Spinal cord (tissue), 10 donors: ENCODE measurements at places on chromosomes 6 and 20.

DNA sequence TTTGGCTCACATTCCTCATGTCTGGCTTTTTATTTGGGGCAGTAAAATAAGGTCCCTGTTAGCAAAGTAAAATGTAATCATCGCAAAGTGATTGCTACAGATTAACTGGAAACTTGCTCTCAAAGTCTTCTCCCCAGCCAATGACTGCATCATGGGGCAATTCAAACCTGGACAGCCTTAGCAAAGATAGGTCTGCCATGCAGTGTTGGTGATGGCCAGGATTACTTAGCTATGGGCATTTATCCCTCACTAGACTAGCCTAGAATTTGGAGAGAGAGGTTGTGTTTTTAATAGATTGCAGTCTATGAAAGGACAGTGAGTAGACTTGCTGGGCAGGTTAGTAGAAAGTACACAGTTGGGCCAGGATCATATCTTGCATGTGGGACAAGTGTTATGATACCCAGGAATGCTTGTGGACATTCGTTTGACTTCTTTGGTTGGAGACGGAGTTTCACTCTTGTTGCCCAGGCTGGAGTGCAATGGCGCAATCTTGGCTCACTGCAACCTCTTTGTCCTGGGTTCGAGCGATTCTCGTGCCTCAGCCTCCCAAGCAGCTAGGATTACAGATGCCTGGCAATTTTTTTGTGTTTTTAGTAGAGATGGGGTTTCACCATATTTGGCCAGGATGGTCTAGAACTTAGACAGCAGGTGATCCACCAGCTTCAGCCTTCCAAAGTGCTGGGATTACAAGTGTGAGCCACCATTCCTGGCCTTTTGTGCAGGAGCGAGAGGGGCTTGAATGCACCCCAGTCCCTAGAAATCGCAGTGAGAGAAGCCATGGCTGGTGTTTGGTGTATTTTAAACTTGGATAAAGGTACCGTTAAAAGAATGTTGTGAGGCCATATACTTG is 3.4 kb downstream of the RPS12 start:
- no peak for DNase-seq

DNA sequence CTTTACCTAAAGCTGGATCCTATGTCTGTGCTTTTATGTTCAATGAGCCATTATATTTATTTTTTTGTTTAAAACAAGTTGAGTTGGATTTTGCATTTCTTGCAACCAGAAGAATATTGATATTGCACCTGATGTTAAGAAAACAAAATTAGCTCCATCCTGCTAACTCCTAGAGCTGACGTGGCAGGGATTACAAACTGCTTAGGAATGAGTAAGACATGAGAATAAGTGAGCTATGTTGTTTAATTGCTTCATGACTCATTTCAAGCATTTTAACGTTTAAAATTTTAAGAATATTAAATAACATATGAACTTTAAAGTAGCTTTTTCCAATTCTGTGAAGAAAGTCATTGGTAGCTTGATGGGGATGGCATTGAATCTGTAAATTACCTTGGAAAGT is 663.5 kb downstream of the EPM2A start:
- DNase-seq: no peak

DNA sequence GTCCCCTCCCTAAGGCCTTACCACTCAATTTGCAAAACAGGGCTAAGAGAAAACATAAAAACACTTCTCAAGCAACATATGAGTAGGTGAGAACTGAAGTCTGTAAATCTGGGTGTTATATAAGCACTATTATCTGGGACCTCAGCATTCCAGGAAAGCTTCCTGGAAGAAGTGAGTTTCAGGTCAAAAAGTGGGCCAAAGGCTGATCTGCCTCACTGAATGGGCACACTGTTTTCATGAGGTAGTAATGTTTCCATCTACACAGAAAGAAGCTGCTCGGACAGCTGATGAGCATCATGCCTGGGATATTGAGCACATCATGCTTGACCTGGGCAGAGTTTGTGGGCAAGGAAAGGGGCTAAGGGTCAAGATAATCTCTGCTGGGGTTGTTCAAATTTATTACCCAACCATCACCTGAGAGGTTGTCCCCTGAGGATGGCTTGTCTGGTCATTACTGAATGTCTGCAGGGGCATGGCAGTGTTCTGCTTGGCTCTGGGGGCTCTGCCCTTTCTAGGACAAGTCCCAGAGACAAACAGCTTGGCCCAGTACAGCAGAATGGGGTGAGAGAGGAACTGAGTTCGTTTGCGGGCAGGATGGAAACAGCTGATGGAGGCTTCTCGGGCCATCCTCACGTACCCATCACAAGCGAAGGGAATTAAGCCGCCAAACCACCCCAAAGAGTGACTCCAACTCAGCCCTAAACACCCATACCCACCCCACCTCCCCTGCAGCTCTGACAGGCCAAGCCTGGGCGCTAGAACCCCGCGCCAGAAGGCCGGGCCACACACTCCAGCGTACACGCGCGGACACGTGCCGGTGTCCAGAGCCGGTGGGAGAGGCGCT is 1.2 kb upstream of the SYNJ2 start:
- no peak for DNase-seq

DNA sequence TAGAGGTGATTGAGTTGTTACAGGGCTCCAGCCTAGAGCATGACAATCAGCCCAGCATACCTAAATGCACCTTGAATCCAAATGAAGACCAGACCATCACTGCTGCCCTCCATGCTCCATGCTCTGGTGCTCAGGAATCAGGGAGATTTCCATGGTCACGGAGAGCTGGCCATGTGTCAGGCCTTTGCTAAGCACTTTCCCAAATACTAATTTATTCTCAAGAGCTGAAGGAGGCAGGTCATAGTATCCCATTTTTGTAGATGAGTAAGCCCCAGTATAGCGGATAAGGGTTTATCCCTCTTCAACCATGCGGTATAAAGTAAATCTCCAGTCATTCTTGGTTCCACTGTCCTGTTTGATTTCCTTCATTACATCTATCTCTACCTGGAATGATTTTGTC is 240.8 kb downstream of the TFAP2A start:
- no peak for DNase-seq

DNA sequence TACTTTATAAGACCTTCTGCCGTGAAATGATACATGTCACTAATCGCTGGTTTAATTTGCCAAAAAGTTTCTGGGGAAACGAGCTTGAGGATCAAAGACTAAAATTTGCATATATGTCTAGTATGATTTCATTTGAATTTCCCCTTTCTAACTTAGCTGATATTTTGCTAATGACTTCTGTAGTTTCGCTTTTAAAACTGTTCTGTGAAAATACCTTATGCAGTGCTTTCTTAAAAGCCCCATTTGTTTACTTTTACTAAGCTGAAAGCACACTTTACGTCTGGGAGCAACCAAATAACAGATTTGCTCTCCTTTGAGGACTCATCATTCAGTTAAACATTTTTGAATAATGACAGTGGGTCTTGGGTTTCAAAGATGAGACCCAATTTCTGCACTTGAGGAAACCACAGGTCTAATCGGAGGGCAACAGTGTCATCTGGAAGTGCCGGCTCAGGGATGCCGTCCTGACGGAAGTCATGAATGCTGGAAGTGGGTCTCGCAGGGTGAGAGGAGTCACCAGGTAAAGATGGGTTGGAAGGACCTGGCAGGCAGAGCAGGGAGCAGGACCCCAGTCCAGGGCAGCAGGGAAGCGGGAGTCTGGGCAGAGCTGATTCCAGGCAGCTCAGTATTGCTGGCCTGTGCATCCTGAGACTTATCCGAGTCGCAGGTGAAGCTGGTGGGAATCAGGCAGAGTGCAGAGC is 33.2 kb downstream of the PLEKHG1 start:
- DNase-seq: no peak

GRCh38 chr6:17032590-17032987 is 69.3 kb upstream of the STMND1 start:
- no peak for DNase-seq

DNA sequence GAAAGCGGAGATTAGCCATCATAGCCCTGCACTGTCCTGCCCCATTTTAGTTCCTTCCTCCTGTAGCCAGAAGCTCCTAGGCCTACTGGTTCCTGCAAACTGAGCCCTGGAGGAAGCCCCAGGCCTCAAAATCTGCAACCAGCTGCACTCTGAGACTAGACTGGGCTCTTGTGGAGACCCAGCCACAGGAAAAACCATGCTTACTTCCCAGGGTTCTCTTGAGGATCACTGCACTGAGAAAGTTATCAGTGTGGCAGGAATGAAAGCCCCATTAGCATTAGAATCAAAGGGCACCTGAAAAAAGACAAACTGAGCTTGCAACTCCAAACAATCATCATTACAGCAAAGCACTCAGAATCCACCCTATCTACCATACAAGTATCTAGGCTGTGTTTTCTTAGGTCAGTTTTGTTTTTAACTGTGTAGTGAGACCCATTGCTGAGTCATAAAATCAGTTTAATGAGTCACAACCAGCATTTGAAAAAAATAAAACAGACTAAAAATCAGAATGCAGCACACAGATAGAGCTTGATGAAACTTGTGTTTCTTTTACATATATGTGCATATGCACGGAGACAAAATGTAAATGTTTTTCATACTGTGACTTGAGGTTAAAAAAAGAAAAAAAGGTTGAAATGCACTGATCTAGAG is 91.0 kb downstream of the UNC5CL start:
- no peak for DNase-seq

GRCh38 chr6:38183856-38184584 is 364.5 kb downstream of the ZFAND3 start:
- no peak for DNase-seq

- no peak for DNase-seq
Measured at GRCh38 chr20:58997141-58997770, 9.8 kb downstream of the CTSZ start.

DNA sequence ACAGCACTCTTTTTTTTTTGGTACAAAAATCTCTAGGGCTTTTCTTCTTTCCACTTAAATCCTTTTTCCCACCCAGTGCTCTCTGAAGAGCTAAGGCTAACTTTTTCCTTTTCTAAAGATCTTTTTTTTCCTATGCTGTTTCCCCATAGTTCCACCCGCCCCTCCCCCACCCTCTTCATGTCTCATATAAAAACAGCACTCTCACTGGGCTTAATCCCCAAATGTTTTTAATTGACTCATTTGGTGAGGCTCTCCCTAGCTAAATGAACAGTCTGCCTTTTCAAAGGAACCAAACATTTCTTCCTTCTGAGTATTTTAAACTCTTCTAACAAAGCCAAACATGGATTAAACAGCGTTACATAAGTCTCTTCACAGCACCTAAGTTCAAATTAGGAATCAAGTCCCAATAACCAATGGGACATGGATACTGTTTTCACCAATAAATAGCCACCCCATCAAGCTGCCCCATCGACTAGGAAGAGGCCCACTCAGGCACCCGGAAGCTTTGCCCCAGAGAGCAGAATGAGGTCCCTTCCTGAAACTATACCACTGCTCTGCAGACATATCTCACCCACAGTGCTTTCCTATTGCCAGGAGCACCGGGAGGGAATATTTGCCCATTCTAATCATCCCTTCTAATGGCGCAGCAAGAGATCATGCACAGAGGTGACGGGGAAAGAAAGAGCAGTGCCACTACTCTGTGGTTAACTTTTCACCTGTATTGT is 63.7 kb downstream of the ATXN1 start:
- no peak for DNase-seq

DNA sequence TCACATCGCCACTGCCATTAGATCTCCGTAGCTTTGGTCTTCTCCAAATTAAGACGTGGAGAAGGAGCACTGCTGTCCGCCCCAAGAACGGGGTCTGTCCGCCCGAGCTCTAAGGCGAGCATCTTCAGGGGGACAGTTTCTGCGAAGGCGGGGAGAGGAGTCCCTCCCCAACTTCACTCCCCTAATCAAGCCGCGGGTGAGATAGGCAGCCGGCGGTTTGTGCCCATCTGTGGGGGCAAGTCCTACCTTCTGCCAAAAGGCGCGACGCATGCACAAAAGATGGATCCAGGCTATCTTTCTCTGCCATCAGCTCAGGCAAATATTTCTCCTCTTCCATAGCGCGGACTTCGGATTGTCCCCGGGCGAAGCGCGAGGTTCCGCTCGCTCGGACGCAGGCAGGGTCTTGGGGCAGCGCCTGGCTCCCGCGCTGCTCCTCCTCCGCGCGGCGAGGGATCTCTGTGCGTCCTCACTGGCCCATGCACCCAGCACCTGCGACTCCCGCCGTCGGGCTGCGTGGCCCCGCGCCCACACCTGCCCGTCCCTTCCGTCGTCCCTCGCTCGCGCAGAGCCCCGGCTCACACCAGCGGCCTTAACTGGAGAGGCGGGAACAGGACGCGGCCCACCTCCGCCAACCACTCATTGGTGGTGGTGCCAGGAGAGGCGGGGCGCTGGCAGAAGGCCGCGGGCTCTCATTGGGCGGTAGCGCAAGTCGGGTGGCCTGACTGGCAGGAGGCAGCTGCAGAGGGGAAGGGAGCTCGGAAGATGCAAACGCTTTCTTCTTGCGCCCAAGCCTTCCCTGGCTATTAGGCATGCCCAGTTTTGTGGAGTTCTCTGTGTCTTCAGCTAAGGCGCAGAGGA is at the start of gene KHDRBS2:
Gene KHDRBS2 (minus strand): TSS at position 614 of the 858 bp plus-strand sequence.
- DNase-seq: peak; percentile 90
